ENCODE measurements at places on chromosomes 12 and 14.

- DNase-seq, result peak; percentile 7
Observed at GRCh38 chr14:88380405-88380804, 5.1 kb upstream of the SPATA7 start.

DNA sequence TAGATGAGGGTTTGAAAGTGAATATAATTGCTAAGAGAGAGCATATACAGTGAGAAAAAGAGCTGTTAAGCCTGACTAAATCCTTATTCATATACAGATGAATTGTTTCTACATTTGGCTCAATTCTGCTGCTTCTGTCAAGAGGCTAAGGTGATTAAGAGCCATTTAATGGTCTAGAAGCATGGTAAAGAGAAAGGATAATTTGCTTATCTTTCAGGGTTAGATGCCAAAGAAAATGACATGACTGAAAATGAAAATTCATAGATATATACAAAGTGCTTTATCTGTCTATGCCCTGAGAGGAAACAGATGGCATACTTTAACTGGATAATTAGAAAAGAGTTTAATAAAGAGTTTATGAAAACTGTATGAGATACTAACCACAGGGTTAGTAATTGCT is 834.9 kb downstream of the SLC6A15 start:
- peak; percentile 1 for DNase-seq

DNA sequence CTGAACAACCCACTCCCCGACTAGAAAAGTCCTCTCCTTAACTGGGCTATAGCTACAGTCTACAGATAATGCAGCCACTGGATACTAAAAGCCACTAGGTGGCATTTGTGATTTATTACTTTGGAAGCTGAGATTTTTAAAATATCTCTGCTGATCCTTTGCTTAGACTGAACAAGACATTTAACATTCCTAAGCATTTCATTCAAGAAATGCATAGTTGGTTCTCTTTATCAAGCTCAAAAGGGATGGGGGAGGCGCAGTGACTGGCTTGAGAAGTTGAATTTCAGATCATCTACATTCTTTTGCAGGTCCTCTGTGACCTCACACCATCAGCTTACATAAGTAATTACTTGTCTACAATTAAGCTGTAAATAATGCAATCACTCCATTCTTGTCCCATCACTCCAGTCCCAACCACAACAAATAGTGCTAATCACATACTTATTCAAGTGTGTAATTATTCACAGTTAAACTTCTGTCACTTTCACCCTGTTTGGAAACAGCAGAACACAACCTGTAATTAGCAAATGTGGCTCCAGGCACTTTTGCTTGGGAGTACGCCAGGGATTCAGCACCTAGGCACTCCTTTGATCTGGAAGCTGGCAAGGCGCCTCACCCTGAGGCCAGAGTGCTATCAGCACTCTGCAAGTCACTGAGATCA is 203.6 kb downstream of the NOVA1 start:
- DNase-seq, result peak; percentile 52

GRCh38 chr14:79992407-79993198 is 218.7 kb downstream of the DIO2 start:
- DNase-seq, result no peak
